Stimulated activated CD8-positive, alpha-beta memory T cell treated with anti-CD3 and anti-CD28 coated beads, Interleukin-12 subunit alpha, Interleukin-12 subunit beta, amount 100 ng/mL, for 1 hour (primary cell): ENCODE measurements at places on chromosomes 6 and 20.

DNA sequence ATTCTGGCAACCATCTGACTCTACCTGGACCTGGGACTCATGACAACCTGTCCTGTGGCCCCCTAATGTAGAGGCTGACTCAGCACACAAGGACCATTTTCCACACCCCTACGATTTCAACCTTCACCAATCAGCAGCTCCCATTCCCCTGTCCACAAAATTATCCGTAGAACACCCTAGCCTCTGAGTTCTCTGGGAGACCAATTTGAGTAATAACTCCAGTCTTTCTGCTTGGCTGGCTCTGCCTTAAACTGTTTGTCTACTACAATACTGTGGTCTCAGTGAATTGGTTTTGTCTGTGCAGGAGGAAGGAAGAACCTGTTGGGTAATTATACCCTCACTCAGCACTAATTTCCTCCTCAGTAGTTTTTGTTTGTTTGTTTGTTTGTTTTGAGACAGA is 99.3 kb upstream of the MRPS10 start:
- no peak for DNase-seq

GRCh38 chr6:15368873-15369272 is 123.0 kb downstream of the JARID2 start:
- no peak for DNase-seq

- no peak for DNase-seq
These were observed 188.0 kb upstream of the HDDC2 start for GRCh38 chr6:125489579-125490285.

- no peak for DNase-seq
These were observed 80.6 kb downstream of the NCOA7 start for GRCh38 chr6:125871365-125871764.

GRCh38 chr6:90466154-90466940 is 120.5 kb downstream of the MAP3K7 start:
- no peak for DNase-seq

DNA sequence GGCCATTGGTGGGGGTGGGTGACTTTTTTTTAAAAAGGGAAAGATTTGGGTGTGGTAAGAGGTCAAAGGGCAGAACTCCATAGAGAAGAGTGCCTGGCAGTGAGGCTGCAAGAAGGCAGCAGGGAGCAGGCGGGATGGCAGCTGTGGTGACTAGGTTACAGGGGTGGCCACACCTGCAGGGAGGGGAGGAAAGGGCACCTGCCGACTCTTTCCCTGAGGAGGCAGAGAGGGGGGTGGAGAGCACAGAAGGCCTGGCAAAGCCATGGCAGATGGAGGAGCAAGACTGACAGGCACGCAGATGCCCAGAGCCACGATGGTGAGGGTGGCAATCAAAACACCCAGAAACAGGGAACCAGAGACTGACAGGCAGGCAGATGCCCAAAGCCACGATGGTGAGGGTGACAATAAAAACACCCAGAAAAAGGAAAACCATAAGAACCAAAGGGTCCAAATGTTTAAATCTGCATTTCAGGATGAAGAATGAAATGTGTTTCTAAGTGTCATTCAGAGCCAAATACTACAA is 19.3 kb downstream of the CST7 start:
- no peak for DNase-seq

DNA sequence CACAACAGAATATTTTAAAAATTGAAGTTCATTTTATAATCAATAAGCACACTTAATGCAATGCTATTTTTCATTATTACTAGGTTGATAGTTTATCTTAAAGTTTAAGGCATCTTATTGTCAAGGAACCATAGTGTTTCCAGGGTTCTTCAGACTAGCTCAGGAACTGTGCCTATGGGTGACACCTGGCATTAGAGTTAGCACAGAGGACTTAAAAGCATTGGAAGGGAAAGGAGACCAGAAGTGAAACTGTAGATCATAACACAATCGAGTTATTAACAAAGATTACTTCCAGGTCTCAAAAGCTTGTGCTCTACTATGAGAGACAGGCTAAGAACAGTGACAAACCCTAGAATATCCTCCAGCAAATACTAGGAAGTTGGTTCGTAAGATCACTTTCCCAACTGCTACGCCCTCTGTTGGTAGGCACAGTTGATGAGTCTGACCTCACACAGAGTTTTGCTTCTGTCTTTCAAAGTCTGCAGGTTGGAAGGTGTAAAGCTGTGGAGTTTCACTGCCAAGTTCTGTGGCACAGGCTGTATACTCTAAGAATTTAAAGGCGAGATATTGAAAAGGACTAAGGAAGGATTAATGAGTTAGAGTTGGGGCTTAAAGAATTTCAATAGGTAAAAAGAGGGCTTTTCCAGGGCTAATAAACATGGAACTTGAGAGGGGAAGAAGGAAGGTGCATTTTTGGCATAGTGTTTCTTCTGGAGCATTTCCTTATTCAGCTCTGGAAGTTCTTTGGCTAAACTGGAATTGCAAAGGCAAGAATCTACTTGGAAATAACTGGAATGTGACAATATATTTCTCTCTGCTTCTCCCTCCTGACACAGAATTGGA is 531.3 kb upstream of the JAG1 start:
- DNase-seq, result no peak

DNA sequence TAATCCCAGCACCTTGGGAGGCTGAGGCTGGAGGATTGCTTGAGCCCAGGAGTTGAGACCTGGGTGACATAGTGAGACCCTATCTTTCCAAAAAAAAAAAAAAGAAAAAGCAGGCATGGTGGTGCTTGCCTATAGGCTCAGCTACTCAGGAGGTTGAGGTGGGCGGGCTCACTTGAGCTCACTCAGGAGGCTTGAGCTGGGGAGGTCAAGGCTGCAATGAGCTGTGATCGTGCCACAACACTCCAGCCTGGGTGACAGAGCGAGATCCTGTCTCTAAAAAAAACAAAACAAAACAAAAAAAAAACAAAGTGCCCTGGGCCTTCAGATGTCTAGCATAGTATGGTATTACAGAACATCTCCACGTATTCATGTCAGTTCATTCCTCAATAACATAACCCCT is 42.9 kb downstream of the ZFAND3 start:
- no peak for DNase-seq

GRCh38 chr20:24773751-24774201 is 175.3 kb upstream of the CST7 start:
- DNase-seq, result no peak

- DNase-seq, result no peak
These were observed 84.8 kb downstream of the TRMT11 start for GRCh38 chr6:126071000-126071647.

GRCh38 chr6:17907406-17908229 is 79.8 kb downstream of the KIF13A start:
- DNase-seq, result no peak

DNA sequence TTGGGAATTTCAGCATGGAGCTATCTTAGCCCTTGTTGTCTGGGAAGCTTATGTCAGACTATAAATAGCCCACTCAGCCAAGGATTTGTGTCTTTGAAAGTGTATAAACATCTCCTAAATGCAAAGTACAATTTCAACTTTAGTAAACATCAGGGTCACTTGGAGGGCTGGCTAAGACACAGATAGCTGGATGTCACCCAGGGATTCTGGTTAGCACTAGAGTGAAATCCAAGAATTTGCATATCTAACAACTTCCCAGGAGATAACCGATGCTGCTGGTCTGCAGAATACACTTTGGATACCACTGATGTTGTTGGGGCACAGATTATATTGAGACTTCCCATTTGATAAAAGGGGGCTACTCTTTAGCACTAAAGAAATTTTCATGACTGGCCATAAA is 130.9 kb downstream of the PAX1 start:
- no peak for DNase-seq

DNA sequence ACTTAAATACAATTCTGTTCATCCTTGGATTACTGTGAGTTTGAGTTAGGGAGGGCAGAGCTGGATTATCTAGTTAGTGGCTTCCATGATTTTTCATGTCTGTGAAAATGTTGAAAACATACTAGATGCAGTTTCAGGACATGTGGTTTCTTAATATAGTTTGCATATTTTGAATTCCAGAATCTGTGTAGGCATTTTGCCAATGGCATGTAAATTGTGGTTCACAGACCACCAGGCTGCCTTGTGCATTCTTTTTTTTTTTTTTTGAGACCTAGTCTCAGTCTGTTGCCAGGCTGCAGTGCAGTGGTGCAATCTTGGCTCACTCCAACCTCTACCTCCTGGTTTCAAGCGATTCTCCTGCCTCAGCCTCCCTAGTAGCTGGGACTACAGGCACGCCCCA is 42.8 kb downstream of the CDC5L start:
- DNase-seq, result no peak

- DNase-seq, result no peak
These were observed 19.4 kb upstream of the RCAN2 start for GRCh38 chr6:46510651-46511050.
